Epithelial cell of alveolus of lung (primary cell): ENCODE measurements at places on chromosomes 2 and 18. TPM values are rescaled to one million over a fixed set of nuclear protein-coding genes. Genes with fewer than 3 reads are reported as not detected.

MARCO gene
- total RNA-seq: not detected in 2 replicates

HJURP gene
- total RNA-seq: 8.4 and 22.4 TPM in 2 replicates

ZNF385B gene
- not detected in 2 replicates for total RNA-seq

SERPINB13 gene
- not detected in 2 replicates for total RNA-seq

IL1R2 gene
- 1.0 and 6.1 TPM in 2 replicates for total RNA-seq

NAT8 gene
- total RNA-seq: not detected in 2 replicates
